Hindlimb muscle (tissue), 1 donor: ENCODE measurements at places on chromosomes 16 and 17. TPM values are rescaled to one million over a fixed set of nuclear protein-coding genes. Genes with fewer than 3 reads are reported as not detected.
A peak's percentile ranks its signal among the peaks of the same experiment; 100 is the strongest.

DNA sequence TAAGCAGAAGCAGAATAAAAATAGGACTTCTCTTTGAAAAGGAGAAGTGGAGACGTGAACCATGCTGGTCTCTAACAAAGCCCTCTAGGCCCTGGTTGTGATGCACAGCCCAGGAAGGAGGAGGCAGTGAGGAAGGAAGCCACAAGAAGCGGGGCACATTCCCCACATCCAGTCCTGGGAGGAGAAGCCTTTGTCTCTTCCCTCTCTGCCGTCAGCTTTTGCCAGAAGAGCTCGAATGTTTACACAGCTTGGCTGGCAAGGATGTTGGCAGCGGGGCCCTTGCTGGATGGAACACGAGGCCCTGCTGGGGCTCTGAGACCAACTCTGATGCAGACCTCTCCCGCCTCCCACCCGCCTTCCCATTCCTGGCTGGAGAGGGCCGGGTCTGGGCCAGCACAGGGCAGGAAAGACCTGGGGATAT, 91.3 kb downstream of the MAF start:
- DNase-seq, result no peak

GRCh38 chr17:22599322-22599721, 907.0 kb downstream of the KCNJ18 start:
- no peak for DNase-seq

- DNase-seq, result no peak
Observed at GRCh38 chr17:2689411-2690164, 22.0 kb downstream of the CLUH start.

GRCh38 chr17:4533523-4534504, 21.4 kb downstream of the MYBBP1A start:
- DNase-seq, result no peak

DNA sequence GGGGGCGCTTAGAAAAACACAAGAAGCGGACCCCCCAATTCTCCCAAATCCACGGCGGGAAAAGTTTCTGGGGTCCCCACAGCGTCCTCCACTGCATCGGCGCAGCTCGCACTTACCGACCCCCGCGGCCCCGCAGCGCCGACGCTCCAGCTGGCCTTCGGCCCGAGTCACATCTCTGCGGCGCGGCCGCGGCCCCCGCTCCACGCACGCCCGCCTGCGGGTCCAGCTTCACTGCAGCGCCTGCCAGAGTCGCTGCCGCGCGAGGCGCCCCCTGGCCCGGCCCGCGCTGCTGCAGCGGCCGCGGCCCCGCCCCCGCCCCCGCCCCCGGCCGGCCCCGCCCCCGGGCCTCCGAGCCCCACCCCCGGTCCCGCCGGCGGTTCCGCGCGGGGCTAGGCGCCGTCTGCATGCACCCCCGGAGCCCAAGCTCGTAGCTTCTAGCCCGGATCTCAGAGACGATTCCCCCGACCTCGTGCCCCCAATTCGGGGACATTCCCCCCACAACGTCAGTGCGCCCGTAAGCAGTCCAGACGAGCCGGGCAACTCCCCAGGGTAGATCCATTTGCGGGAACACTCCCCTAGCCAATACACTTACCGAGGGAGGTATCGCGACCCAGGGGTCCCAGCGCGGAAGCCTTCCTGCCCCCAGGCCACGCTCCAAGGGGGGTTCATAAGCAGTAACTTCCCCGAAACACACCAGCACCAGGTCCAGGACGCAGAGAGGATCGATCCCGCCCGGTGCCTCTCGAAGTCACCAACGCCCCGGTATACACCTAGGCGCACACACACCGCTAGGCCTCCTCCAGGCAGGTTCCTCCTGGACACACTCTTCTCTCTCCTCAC, at the start of gene GPRC5B:
Gene GPRC5B (minus strand): TSS at position 238 of the 840 bp plus-strand sequence. CDS start 12,003 bp downstream, outside the sequence.
- DNase-seq, result peak; percentile 71

DNA sequence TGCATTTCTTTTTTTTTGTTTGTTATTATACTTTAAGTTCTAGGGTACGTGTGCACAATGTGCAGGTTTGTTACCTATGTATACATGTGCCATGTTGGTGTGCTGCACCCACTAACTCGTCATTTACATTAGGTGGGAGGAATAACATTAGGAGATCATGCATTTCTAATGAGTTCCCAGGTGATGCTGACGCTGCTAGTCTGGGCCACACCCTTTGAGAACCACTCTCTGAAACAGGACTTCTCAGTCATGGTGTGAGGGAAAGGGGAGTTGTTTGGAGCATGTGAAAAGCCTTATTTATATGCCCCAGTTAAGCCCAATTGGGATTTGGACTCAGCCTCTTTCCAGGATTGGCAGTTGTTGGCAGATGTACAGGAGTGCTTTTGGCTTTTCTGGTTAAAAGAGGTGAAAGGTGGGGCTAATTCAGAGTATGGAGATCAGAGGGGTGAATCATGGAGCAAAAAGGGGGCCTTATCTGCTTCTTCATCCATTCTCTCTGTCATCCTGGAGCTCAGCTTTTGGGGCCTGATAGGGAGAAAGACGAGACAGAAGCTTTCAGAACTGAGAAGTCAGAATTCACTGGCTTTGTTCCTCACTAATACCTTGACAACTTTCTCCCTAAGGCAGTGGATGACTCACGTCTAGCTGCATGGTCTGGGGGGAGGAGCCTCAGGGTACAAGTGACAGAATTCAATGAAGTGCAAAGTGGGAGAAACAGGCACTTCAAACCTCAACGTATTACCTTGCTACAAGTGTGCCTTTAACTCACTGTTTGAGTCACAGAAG, 180.0 kb upstream of the CACNG3 start:
- no peak for DNase-seq

- DNase-seq, result no peak
Observed at GRCh38 chr17:18108401-18109312, at the start of gene MYO15A. MYO15A (plus strand) TSS chr17:18108756; CDS start chr17:18118801, 10,045 bp downstream.

GRCh38 chr17:4080686-4081085, 62.1 kb downstream of the ZZEF1 start:
- DNase-seq, result no peak

DNA sequence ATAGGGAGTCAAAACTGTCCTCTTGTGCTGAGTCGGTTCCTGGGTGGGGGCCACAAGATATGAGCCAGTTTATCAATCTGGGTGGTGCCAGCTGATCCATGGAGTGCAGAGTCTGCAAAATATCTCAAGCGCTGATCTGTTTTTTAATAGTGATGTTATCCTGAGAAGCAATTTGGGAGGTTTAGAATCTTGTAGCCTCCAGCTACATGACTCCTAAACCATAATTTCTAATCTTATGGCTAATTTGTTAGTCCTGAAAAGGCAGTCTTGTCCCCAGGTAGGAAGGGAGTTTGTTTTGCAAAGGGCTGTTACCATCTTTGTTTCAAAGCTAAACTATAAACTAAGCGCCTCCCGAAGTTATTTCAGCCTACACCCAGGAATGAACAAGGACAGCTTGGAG, 1.7 kb downstream of the TSPAN10 start:
- no peak for DNase-seq

DNA sequence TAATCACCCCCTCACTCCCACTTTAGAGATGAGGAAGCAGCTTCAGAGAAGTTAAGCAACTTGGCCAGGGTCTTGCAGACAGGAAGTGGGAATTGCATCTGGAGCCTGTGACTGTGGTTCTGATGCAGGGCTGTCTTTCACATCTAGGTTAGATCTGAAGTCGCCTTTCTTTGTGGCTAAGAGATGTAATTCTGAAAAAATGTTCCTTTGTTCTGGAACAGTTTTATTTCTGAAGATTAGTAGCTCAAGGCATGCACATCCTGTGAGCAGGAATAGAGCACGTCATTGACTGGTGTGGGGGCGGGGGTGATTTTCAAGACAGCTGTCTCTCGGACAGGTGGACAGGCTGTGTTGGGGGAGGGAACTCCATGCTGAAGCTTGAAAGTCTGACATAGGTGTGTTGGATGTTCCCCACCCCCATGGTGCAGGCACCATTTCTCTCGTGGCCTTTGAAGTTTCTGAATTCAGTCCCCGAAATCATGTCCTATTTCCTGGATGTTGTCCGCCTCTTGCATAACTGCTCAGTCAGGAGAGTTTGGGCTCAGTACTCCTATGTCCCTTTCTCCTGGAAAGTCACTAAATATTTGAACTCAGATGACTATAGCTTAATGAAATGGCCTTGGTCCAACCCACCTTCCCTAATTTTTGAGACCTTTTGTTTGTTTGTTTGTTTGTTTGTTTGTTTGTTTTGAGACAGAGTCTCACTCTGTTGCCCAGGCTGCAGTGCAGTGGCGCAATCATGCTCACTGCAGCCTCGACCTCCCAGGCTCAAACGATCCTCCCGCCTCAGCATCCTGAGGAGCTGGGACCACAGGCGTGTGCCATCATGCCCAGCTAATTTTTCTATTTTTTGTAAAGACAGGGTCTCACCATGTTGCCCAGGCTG, 21.0 kb upstream of the HERPUD1 start:
- DNase-seq, result peak; percentile 27

- DNase-seq, result no peak
Observed at GRCh38 chr17:82241183-82241925, 12.5 kb downstream of the SLC16A3 start.

DNA sequence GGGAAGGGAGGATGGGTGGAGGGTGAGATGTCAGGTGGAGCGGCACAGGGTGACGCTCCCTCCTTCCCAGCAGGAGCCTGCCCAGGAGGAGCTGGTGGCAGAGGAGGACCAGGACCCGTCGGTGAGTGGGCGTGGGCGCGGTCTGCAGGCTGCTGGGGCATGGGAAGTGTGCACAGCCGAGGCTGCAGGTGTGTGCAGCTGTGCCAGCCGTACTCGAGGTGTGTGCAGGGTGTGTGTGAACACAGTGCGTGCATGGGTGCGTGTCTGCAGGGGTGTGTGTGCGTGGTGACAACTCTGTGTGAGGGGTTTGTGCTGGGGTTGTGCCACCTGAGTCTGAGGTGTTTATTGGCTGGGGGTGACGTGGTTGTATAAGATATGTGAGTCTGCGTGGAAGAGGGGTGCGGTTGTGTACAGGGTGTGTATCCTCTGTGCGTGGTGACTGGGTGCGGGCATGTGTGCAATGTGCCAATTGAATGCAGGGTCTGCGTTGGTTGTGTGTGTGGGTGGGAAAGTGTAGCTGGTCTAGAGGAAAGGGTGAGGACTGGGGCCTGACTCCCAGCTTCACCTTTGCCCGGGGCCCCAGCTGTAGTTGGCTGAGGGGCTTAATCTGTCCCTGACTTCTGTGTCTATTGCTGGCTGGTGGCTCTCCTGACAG, 670 bp downstream of the TNFSF12 start:
- no peak for DNase-seq

DNA sequence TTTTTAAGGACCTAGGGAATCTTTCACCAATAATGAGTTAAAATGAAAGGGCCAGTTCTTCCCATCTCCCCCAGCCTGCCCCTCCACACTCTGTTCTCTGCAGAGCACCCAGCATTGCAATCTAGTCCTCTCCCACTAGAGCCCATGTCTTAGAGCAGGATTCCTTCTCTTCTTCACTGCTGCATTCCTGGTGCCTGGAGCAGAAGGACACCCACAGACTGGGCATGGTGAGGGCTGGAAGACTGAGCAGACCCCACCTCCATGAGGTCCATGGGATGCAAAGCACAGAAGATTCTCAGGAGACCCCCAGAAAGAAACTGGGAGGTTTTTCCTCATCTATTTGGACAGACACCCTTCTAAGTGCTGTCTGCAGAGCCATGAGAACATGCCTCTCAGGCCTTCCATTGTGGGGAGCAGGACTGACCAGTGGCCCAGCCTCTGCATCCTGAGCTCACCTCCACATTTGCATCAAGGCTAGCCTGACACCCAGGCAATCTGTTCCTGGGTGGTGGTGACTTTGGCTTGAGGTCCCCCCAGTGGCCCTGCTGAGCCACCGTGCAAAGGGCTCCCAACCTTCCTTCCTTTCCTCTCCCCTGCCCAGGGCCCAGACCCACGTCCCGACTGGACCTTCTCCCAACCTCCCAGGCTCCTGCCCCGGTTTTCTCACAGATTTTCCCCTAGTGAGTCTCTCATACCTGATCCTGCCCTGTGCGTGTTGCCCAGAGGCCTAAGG, 74.2 kb upstream of the ZNF469 start:
- no peak for DNase-seq

DNA sequence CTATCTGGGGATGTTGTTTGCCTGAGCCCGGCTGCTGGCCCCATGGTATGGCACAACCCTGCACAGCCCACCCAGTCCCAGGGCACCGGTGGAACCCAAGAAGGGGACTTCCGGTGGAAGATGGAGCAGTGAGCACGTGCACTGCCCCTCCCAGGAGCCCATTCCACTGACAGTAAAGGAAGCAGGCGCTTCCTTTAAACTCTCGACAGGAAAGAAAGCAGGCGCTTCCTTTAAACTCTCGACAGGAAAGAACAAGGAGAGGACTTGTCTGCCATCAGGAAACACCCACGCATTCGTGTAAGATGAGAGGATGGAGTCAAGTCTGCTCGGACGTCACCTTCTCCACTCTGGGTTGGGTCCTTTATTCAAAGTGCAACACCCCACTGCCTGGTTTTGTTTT, 53.7 kb downstream of the IL21R start:
- DNase-seq, result no peak

- DNase-seq, result no peak
Observed at GRCh38 chr17:19664136-19664820, 15.7 kb downstream of the ALDH3A2 start.

DNA sequence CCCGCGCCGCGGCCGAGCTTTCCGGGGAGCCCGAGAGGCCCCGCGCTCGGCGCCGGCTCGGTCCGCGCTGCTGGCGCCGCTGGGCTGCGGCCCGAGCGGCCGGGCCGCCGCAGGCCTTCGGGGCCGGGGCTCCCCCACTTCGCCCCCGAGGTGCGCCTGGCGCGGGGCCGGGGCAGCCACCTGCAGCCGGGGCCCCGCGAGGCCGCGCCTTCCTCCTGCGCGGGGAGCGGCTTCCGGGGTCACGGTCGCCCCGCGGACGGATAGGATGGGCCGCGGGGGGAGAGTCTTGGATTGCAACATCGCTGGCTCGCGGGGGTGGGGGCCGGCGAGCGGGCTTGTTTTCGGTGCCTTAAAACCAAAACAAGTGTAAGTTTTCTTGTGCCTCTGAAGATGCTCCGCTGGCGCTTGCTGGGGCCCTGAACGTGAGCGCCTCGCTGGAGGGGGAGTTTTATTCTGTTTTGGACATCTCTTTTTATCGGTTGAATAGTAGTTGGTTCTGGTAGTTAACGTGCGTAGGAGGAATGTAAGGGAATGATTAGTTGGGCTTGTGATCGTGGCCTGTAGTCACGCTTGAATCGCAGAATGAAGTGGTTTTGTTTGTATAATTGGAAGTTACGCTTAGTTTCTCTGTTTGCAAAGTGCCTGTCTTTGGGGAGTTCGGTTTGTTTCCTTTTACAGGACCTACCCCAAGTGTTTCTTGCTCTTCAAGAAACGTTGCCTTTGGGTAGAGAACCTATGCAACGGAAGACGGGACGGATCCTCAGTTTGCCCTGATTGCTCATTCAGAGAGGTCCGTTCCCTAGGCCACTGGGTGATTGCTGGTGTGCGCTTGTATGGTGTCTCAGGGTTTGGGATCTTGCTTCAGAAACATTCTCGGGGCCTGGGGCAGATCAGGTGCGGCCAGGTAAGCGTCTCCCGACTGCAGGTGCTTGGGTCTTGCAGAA, 724 bp downstream of the UBE2I start:
- DNase-seq, result no peak

GRCh38 chr17:46865100-46865499, 13.7 kb downstream of the WNT9B start:
- DNase-seq, result no peak

Gene TLCD2
- polyA plus RNA-seq, result 5.5 TPM

Gene SYCE1L
- polyA plus RNA-seq, result 4.5 TPM

Gene IGF2BP1
- 8.6 TPM for polyA plus RNA-seq
